ENCODE measurements at places on chromosomes 1 and 21. TPM values are rescaled to one million over a fixed set of nuclear protein-coding genes. Genes with fewer than 3 reads are reported as not detected.
A peak's percentile ranks its signal among the peaks of the same experiment; 100 is the strongest.

DNA sequence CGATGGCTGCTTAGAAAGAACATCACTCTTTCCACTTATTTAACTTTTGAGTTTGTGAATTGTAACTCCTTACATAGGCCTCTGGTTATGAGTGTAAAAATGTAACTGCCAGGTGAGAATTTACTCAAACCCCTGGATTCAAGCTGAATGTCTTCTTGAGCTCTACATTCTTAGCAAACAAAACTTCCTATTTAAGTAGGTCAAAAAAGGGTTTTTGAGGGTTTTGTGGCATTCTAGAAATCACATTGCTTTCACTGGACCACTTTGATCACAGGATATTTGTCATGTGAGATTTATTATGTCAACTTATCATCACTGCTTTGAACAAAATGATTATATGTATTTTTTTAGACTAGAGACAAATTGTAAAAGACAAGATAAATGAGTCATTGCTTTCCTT is 5.7 kb downstream of the IL23R start:
- peak; percentile 27 for DNase-seq
- no peaks in the 10 kb centered on the region for H3K36me3 ChIP-seq
- H3K27me3 ChIP-seq: no peaks in the 10 kb centered on the region
- H3K4me3 ChIP-seq: no peak overlapping the region
- H3K4me1 ChIP-seq: no peaks in the 10 kb centered on the region

DNA sequence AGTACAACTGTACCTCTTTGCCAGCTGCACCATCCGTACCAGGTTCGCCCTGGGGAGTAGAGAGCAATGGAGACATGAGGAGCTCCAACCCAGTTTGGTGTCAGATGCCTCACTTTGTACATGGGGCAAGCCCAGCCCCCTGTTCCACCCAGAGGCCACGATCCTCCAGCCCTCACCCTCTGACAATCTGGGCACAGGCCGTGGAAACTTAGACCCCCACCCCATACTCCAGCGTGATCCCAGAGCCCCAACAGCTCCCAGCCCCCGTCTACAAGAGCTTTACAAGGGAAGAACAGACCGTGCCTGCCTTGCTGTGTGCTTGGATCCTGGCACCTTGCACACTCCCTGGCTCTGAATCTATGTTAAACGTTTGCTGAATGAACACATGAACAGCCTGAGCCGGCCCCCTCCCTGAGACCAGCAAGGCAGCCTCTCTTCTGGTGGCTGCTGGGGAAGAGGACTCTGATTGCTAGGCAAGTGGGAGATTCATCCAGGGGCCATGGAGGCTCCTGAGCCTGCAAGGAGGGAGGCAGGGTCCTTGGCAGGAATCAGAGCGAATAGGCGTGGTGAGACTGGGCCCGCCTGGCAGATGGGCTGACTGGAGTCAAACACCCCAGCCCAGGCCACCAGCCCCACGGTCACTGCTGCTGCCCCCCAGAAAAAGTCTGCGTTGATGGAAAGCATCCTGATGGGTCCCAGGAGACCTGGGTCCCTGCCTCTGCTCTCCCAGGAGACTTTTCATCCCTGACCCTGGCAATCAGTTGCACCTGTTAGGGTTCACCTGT is 12.5 kb upstream of the PEF1 start:
- no peaks in the 10 kb centered on the region for H3K27me3 ChIP-seq
- no peak for DNase-seq
- peaks cover 33% of the 10 kb centered on the region for H3K36me3 ChIP-seq

DNA sequence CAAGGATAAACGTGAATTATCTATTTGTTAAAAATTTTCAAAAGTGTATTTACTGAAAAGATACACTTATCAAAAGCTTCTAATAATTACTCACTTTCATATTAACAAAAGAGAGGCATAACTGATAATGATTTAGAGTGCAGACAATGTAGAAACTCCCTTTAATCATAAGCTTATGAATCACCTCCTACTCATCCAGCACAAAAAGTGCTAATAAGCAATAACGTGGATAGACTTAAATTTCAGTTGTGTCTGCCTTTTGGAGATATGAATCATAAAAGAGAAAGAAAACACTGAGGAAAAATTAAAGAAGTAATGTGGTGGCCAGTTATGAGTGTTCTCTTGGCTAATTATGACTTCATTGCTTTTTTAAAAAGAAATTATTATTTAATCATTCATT is 827.6 kb upstream of the B3GALT2 start:
- no peaks in the 10 kb centered on the region for H3K4me1 ChIP-seq
- no peak overlapping the region for H3K27ac ChIP-seq
- peak; percentile 56 for DNase-seq
- no peaks in the 10 kb centered on the region for H3K36me3 ChIP-seq
- no peaks in the 10 kb centered on the region for H3K27me3 ChIP-seq
- H3K4me3 ChIP-seq: no peak overlapping the region

Gene HSF2BP
- 1.2 TPM for total RNA-seq

DNA sequence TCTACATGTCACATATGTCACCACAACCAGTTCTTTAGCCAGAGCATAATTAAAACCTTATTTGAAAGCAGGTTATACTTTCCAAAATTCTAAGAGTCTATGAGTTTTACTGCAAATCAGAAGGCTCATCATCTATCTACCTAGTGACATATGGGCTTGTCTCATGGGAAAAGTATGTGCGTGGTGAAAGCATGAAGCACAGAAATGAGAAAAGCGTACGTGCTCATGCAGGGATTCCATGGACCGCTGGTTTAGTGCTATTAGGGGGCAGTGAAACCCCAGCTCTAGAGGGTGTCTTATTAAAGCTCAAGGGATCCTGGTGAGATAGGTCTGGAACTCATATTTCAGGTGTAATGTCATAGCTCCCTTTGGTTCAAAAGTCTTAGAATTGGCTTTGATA is 50.2 kb downstream of the FAM163A start:
- peaks cover 6% of the 10 kb centered on the region for H3K27me3 ChIP-seq
- H3K4me3 ChIP-seq: no peak overlapping the region
- H3K36me3 ChIP-seq: no peaks in the 10 kb centered on the region
- no peak overlapping the region for H3K27ac ChIP-seq
- no peaks in the 10 kb centered on the region for H3K4me1 ChIP-seq

- H3K27ac ChIP-seq: no peak overlapping the region
- H3K4me3 ChIP-seq: no peak overlapping the region
- no peak for DNase-seq
- no peaks in the 10 kb centered on the region for H3K27me3 ChIP-seq
These were observed 148.6 kb upstream of the ETV3 start for GRCh38 chr1:157286646-157287420.

Gene S100A8
- total RNA-seq: not detected
